ENCODE measurements at places on chromosomes 3 and 15.

- no peak for DNase-seq
Measured at GRCh38 chr15:61856295-61856694, 204.0 kb downstream of the VPS13C start.

DNA sequence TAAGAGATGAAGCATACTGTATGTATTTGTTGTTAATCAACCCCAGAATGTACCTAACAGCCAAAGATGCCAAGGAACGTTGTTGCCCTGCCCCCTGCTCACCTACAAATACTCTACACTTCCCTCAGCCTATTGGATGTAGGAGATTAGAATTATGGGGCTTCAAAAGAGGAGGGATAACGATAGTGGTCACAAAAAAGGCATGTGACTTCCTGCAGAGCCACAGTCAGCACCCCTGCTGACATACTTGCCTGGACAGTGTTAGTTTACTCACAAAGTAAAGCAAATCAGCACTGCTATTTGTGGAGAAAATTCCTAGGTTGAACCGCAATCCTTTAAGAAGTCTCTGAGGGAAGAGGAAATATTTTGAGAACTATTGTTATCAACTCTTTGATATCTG lies 37.9 kb downstream of the PARP15 start:
- no peak for DNase-seq

DNA sequence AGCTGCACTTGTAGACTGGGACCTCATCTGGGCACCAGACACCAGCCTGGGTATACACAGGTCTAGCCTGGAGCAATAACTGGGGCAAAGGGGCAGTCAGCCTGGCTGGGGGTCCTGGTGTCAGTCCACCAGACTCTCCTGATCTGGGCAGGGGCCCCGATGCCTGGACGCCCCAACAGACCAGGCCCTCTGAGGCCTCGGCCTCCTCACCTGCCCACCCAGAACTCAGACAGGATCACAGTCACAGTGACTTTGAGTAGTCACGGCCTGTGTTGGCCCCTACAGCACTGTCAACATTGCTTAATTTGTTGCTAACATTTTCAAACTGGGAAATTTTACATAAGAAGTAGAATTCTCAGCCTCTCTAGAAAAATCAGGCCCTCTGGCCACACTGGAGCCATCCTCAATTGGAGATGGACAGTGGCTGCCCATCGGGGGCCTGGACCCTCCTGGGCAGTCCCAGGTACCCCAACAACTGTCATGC lies 5.8 kb downstream of the TWF2 start:
- DNase-seq = no peak

DNA sequence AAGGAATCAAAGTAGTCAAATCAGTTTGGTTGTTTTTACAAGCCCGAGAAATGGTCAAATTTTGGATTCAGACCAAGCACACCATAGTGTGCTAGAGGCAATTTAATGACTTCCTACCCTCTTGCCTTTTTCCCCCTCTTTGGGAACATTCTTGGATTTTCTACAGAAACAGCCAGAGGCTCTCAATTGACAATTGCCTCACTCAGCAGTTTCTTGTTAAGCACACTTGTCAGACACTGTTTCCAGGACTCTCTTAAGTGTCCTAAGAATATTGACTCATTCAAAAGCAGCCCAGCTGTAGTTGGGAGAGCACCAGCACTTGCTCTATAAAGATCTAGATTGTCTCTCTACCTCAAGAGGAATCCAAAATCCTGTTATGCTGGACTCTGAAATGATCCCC lies 1.5 kb upstream of the SLC35G2 start:
- DNase-seq = no peak

- DNase-seq = no peak
Measured at GRCh38 chr3:143002727-143003126, 1.4 kb downstream of the U2SURP start.
